ENCODE measurements at places on chromosomes 6 and 20.

GRCh38 chr6:39411465-39411864 is 89.0 kb upstream of the KCNK16 start:
- DNase-seq = no peak

DNA sequence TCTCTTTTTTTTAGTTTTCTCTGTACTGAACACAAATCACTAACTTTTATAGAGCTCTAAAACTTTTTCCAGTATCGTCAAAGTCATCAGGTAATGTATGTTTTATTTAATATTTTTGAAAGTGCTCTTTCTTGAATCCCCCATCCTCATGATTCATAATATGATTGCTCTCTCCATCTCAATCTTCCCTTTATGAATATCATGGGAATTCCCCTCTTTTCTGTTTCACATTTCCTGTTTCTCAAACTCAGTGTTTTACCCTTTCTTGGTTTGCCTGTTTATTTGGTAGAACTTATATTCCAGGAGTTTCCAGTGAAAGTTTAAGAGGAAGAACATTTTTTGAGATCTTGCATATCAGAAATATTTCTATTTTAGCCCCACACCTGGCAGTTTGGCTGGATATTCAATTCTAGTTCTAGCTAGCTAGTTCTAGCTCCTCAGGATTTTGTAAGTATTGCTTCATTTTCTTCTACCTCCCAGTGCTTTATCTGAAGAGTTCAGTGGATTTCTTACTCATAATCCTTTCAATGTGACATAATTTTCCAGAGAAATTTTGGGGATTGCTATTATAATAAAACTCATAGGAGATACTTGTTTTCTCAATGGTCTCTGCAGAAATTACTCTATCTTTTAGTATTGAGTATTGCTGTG is 6.1 kb upstream of the C6orf58 start:
- no peak for DNase-seq

GRCh38 chr6:32194825-32195651 is 2.6 kb upstream of the GPSM3 start:
- peak; percentile 82 for DNase-seq

GRCh38 chr20:6169251-6169650 is 46.4 kb upstream of the FERMT1 start:
- DNase-seq = no peak

GRCh38 chr6:20876036-20876435 is 341.8 kb downstream of the CDKAL1 start:
- no peak for DNase-seq

DNA sequence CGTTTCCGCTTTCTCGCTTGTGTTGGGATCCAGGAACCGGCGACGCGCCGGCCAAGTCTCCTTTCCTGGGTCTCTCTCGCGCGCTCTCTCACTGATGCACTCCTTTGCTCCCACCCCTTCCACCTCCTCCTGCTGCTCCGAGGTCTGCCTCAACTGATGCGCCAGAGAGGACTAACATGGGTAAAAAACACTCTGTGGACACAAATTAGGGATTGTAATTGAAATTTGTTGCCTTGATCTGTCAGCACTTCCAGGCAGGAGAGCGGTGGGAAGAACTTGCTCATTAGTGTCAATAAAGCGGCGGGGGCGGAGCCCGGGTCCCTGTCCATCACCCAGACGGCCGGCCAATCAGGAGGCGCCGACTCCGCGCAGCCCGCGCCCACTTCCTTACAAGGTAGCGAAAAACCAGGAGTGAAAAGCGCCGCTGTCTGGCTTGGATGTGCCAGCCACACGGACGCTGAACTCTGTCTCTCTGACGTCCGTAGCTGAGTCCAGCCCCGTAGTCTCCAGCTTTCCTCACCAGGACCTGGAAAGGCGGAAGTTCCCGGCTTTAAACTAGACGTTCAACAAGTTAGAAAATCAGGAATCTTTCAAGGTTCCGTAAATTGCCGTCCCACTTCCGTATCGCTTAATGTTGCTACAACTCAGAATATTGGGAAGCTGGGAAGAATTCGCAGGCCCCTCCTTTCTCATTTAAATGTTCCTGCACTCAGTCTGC is at the start of gene TBX18:
Gene TBX18, minus strand, starts transcription at position 267 of the 718 bp plus-strand sequence. CDS start 417 bp downstream, outside the sequence.
- DNase-seq = peak; percentile 95

Measured in skin of body (tissue), 3 donors.